ENCODE measurements at places on chromosomes 2 and 18.

- DNase-seq = no peak
Measured at GRCh38 chr2:49598231-49598630, 443.9 kb upstream of the FSHR start.

DNA sequence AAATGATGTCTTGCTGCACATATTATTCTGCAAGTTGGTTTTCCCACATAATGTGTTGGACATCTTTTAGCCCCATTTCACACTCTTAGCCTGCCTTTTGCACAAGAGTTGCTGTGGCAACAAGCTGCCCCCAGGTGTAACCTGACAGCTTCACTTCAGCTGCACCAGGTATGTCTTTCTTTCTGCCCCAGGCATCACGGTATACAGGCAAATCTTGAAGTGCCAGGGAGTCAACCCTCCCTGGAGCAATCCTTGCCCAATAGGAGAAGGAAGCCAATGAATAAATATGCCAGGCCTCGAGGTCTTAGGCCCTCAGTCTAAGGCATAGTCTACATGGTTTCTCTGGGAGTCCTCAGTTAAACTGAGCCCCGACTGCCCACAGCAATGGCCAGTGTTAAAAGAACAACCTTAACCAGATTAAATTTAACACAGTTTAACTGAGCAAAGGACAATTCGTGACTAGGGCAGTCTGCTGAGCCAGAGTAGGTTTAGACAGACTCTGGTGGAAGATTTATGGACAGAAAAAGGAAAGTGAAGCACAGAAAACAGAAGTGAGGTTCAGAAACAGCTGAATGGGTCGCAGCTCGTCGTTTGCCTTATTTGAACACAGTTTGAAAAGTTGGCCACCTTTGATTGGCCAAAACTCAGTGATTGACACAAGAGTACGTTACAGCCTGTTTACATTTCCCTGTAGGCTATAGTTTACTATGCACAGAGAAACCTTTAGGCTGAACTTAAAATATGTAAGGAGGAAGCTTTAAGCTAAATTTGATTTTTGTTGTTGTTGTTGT lies 32.0 kb upstream of the C1QL2 start:
- no peak for DNase-seq

DNA sequence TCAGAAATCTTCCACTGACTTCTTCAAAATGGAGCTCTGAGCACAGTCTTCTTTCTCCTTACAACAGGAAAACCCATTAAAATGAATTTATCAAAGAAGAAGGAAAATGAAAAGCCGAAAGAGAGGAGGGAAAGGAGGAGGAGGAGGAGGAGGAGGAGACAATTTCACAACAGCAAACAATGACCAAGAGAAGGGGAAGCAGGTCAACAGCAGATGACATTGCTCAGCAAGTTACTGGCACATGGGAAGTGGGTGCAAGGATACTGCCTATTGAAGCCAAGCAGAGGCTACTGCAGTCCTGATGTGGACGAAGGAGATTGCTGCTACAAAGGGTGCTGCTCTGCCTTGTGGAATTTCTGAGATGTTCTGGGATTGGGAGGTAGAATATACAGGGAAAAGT lies 268.2 kb upstream of the FBXO11 start:
- no peak for DNase-seq

- no peak for DNase-seq
Measured at GRCh38 chr2:159149747-159150146, 136.8 kb downstream of the WDSUB1 start.

GRCh38 chr18:63997041-63997440 lies 27.2 kb downstream of the SERPINB8 start:
- no peak for DNase-seq

GRCh38 chr2:144529841-144530240 lies 9.9 kb upstream of the ZEB2 start:
- DNase-seq = no peak

DNA sequence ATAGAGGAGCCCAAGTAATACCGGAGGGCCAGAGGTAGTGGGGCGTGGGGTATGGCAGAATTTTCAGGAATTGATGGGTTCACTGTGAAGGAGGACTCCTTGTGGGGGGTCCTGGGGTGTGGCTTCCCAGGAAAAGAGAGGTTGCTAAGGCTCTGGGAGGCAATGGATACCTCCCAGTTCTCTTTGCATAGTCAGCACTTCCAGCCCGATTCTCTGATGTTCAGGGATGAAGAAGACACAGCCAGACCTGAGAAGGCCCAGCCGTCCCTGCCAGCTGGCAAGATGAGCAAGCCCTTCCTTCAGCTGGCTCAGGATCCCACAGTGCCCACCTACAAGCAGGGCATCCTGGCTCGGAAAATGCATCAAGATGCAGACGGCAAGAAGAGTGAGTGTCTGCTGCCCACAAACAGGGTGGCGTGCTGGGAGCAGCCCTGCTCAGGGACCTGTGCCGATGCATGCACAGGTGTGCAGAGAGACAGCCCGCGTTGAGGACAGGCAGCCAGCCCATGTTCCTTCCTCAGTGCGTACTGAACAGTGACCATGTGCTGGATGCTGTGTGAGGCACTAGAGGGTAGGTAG lies 22.2 kb downstream of the PSD4 start:
- no peak for DNase-seq
